Stimulated activated CD8-positive, alpha-beta memory T cell treated with anti-CD3 and anti-CD28 coated beads, Interleukin-2, amount 100 ng/mL, for 1 hour (primary cell): ENCODE measurements at places on chromosomes 12 and 14.

- DNase-seq: no peak
Observed at GRCh38 chr12:29733060-29733459, 50.7 kb downstream of the TMTC1 start.

DNA sequence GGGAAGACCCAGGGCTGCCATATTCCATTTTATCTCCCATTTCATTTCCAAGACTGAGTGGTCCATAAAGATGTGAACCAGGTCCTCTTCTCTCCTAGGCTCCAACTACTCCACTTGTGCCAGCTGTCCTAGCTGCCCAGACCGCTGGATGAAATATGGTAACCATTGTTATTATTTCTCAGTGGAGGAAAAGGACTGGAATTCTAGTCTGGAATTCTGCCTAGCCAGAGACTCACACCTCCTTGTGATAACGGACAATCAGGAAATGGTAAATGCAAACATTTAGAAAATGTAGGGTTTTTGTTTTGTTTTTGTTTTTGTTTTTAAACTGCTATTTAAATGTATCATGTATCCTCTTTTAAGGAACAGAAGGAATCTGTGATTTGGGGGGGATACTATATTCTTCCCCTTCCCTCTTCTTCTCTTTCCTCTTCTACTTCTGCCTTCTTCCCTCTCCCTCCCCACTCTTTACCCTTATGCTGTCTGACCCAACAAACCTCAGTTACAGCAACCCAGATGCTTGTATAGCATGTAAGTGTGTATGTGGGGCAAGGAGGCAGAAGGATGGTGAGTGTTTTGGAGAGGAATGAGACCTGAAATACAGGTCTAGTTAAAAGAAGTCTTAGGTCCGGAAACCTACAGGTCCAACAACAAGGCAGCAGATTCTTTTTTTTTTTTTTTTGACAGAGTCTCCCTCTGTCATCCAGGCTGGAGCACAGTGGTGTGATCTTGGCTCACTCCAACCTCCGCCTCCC is 5.9 kb downstream of the KLRG1 start:
- no peak for DNase-seq

GRCh38 chr14:103445806-103446205 is 60.6 kb downstream of the MARK3 start:
- DNase-seq: no peak

DNA sequence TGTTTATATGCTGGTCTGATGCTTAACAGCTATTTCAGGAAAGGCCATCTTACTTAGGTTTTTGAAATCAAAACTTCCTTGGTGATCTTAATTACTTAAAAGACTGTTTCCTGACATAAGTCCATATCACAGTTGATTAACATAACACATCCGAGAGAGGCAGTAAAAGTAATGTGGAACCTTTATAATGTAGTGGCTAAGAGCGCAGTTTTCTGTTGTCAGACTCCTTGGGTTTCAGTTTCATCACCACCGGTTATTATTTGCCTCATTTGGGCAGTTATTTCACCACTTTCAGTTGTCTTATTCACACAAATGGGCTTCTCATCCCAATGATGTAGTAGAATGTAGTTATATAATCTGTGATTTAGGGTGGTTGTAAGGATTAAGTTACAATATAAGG is 30.9 kb downstream of the TBC1D15 start:
- no peak for DNase-seq

GRCh38 chr14:31894351-31894750 is 182.8 kb upstream of the ARHGAP5 start:
- DNase-seq: no peak

GRCh38 chr12:112992541-112993398 is 14.5 kb downstream of the OAS2 start:
- DNase-seq: no peak

DNA sequence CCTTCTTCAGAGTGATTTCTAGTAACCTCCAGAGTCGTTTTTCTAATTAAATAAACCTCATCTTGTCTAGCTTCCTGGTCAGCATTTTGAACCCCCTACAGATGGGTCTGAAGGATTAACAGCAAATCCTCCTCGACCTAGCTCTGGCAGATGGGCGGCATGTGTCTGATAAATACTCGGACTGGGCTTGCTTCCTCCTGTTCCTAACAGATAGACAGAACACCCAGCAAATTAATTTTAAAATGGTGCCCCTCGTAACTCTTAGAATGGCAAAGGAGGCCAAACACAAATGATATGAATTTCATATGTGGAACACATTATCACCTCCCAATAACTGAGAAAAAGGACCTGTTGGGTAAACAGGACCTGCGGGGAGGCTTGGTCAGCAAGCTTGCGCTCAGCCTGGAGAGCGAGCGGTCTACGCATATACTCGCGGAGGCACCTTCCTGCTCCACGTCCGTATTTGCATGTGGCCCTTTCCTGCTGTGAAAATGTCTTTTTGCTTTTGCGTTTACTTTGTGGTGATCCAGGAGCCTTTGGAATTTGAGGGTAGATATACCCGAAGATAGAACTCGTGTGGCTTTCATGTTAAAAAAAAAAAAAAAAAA is 79.6 kb downstream of the OTX2 start:
- DNase-seq: no peak

- DNase-seq: no peak
Observed at GRCh38 chr12:15670756-15671155, 118.4 kb downstream of the EPS8 start.

DNA sequence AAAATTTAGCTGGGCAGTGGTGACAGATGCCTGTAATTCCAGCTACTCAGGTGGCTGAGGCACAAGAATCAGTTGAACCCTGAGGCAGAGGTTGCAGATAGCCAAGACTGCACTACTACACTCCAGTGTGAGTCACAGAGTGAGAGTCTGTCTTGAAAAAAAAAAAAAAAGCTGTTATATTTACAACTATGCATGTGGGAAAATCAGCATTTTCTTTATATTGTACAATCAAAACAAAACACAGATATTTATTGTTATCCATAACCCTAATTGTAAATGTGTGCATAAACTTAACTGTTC is 12.5 kb downstream of the C1R start:
- DNase-seq: no peak

DNA sequence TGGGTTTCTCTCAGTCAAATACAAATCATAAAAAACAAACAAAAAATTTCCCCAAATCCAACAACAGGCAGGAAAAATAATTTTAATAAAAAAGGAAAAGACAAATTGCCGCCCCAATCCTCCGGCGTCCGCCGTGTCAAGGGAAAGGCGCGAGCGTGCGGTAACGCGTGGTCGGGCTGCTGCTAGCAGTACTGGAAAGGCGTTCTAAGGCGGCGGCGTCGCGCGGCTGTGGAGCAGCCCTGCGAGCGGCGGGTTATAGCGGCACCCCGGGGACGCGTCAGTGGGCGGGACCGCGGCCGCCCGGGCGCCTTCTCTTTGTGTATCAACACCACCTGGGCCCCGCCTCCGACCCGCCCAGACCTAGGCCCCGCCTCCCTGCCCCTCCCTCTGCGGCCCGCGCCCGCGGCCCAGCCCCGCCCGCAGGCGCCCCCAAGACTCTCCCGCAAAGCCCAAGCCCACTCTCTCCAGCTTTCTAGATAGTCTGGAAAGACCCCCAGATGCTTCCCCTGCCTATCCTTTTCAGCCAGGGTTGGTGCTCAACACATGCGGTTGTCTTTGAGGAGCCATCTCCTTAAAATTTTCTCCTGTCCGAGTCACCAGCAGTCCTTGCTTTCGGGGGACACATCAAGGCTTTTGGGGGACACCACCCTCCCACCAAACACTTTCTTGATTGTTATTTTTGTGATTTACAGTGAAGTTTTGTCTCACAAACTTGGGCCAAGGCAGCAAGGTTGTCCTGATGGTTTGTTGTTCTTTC is at the start of gene SLC38A2:
SLC38A2 (minus strand) TSS at position 230 of the 757 bp plus-strand sequence. CDS start 1,480 bp downstream, outside the sequence.
- peak; percentile 97 for DNase-seq

- no peak for DNase-seq
Observed at GRCh38 chr14:98345161-98345560, 926.8 kb downstream of the BCL11B start.

- no peak for DNase-seq
Observed at GRCh38 chr12:43836475-43836989, 651 bp downstream of the TMEM117 start.

DNA sequence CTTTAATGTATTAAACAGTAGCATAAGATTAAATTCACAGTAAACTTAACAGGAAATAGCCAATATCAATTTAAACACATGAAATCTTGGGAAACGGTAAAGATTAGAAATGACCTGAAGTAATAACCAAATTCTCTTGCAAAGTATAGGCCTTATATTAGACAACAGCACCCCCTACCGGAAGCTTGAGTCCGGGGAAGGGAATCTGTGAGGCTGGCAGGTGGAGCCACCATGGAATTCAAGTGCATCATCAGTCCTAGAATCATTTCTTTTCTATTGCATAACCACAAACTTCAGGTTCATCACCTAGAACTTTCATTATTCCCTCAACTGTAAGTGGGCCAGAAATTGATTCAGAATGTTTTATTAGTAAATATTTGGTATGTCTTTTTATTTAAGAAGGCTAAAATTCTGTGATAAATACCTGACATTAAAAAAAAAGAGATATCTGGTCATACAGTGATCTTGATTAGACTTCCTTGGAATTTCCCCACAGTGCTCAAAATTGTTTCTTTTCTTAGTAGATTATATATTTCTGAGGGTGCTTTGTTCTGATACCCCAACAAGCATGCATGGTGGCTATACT is 48.6 kb downstream of the AP5M1 start:
- peak; percentile 47 for DNase-seq

DNA sequence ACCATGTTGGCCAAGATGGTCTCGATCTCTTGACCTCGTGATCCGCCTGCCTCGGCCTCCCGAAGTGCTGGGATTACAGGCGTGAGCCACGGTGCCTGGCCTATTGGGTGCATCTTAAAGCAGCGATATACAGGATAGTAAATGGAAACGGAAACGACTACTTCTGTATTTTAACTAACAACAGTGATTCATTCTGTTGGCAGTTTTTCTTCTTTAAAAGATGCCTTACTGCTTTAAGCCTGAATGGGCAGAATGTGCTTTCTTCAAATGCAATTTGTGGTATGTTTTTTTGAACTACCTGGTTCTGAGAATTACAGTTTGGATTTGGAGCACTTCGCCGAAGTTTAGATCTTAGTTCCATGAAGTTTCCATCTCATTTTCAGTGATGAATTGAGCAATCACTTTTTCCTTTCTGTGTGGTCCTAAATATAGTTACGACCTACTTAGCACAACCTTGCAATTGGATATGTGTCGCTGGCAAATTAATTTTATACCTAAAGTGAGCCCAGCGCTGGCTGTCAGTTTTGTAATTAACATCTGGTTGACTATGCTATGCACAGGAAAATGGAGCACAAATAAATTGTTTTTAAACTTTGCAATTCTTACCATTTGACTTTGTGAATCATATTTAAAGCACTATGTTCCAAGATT is 53.6 kb upstream of the EIF5 start:
- no peak for DNase-seq
